Immature natural killer cell (primary cell): ENCODE measurements at places on chromosomes 6 and 20. TPM values are rescaled to one million over a fixed set of nuclear protein-coding genes. Genes with fewer than 3 reads are reported as not detected.
A peak's percentile ranks its signal among the peaks of the same experiment; 100 is the strongest.

GRCh38 chr6:33812669-33813068, 8.9 kb upstream of the MLN start:
- peak; percentile 45 for DNase-seq

DNA sequence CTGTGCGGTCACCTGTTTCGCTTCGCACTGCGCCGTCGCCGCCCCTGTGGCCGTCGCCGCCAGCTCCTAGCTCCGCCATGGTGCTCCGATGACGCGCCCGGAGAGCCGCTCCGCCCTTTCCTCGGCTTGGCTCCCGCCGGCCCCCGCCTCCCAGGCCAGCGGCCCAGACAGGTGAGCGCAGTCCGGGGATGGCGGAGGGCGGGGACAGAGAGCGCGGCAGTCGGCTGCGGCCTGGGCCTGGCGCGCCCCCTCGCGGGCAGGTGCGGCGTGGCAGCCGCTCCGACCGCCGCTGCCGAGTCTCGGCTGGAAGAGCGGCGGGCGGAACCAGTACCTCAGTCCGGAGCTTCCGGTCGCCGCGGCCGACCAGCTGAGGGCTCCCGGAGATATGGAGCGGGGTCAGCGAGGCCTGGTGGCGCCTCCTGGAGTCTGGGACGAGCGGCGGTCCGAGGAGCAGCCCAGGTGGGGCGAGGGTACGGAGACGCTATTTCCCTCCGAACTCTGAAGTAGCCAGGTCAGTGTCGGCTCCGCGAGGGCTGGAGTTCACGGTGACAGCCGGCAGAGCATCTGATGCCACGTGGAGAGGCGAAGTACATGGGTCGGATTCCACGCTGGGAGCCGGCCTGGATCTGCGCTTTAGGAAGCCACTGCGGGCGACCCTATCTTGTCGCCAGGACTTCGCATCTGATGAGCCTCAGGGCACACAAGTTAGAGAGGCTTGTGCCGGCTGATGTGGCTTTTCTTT, at the start of gene MAP7:
TSS of gene MAP7 (minus strand) at position 93 of the 742 bp plus-strand sequence. CDS start at position 79, 14 bp downstream.
- peak; percentile 55 for DNase-seq

DNA sequence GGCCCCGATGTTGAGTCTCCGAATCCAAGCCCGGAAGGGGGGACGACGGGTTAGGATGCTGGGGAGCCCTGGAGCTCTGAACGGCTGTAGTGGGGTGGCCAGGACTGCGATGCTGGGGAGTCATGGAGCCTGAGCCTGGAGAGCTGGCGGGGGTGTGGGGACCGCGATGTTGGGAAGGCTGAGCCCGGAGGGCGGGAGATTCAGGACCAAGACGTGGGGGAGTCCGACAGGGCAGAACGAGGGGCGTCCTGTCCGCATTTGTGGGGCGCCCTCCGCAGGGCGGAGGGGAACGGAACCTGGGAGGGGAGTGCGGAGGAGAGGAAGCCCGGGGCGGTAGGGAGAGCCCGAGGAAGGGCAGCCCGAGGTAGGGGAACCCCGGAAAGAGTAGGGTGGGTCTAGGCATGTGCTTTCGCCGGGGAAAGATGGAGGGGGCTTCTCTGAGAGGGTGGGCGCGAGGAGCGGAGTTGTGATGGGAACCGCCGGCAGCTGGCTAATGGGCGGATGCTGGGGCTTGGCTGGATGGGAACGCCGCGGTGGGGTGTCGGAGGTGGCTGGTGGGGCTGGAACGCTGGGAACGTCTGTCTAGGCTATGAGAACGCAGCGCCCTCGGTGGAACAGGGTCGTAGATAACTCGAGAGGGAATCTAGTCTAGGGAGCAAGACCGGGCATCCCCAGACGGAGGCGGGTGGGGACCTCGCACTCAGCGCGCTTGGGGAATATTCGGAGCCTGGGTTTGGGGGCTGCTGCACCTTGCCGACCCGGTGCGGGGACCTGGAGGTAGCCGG, 684 bp downstream of the PAQR8 start:
- DNase-seq, result peak; percentile 42

DNA sequence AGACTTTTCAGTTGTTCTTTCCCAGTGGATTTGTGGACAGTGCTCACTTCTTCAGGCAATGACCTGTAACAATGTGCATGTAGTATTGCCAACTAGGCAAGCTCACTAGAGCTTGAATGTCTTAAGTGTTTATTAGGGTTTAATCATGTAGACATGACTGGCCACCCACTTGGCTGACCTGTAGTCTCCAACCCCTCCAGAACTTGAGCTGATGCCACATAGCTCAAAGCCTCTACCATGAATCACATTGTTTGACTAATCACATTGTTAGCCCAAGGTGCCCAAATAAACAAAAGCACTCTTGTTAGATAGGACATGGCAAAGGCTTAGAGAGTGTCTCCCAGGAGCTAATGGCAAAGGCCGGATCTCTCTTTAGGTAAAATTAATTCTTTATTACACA, 272.7 kb downstream of the GRIK2 start:
- DNase-seq, result no peak

GRCh38 chr6:22766979-22767378, 197.6 kb downstream of the HDGFL1 start:
- DNase-seq, result no peak

DNA sequence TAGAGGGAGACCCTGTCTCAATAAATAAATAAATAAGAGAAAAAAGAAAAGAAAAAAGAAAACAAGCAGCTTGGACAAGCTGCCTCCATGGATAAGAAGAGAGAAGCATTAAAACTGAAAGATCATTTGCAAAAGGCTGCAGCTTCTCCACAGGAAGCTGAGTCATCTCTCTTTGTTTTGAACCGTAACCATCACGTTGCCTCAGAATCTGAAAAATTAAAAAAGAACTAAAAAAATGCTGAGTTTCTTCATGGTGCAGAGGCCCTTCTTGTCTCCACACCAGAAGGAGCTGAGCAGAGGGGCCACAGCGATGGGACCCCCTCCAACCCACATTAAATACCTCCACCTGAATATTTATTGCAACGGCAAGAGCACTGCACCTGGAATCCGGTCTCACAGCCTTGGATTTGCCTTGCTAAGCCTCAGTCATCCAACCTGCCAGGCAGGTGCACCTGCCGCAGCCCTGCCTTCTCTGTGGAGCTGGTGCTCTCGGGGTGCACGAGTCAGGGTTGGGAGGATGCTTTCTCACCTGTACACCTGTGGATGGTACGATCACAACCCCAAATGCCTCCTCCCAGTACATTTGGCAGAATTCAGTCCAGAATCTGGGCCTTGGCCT, 28.1 kb downstream of the TOX2 start:
- peak; percentile 37 for DNase-seq

- no peak for DNase-seq
Measured at GRCh38 chr20:24951536-24952083, 2.5 kb downstream of the CST7 start.

DNA sequence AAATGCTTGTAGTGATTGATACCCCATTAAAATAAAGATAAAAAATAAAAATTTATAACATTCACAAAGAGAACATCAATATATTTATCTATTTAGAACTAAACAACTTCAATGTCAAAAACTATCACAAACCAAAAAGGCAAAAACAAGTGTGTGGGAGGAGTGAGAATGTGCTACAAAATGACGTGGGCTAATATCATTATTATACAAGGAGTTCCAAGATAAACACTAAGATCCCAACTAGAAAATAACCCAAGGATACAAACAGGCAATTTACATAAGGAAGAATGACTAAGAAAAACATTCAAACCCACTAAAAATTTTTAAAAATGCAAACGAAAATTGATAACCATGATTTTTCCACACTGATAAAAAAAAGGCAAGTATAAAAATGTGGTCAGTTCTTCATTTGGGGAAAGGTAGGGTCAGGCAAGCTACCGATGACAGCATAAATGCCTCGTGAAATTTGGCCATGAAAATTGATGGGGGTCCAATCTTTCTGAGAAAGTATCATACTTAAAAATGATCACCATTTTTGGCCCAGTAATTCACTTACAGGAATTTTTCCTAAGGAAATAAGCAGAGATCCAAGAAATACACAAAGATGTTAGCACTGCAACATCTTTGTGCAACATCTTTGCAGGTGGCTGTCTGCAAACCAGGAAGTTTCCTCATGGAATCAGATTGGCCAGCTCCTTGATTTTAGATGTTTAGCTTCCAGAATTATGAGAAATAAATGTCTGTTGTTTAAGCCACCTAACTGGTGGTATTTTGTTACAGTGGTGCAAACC, 140.2 kb downstream of the TMEM200A start:
- no peak for DNase-seq

GRCh38 chr6:125747589-125748405, 1.6 kb upstream of the HEY2 start:
- peak; percentile 47 for DNase-seq

- no peak for DNase-seq
Measured at GRCh38 chr20:43022568-43022967, 167.1 kb downstream of the PTPRT start.

- no peak for DNase-seq
Measured at GRCh38 chr6:170362121-170362520, 55.6 kb downstream of the FAM120B start.

- DNase-seq, result no peak
Measured at GRCh38 chr6:18501663-18502013, 114.5 kb downstream of the RNF144B start.

- no peak for DNase-seq
Measured at GRCh38 chr6:121794630-121795029, 359.2 kb downstream of the GJA1 start.

GRCh38 chr20:19780261-19780660, 22.2 kb downstream of the RIN2 start:
- DNase-seq, result no peak

GRCh38 chr6:48985025-48985424, 478.0 kb downstream of the MMUT start:
- no peak for DNase-seq

GRCh38 chr6:3135668-3136291, 17.3 kb downstream of the BPHL start:
- DNase-seq, result no peak

GRCh38 chr6:137349856-137350830, 131.0 kb upstream of the IFNGR1 start:
- no peak for DNase-seq

- DNase-seq, result no peak
Measured at GRCh38 chr6:96104910-96105309, 89.1 kb downstream of the FUT9 start.

DNA sequence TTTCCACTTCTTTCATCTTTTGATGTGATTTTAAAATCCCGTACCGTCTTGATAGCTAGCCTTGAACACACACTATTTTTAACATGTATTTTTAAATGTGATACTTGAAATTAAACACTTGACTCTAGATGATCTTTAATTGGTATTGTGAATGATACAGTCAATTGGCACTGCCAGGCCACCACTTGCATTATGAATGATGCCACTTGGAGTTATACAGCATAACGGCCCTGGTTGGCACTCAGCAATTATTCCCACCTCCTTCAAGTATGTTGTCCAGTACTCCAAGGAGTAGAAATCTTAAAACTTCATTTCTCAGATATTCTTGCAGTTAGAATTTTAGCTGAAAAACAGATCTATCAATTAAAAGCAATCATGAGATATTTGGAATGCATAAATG, 62.9 kb downstream of the TENT5A start:
- DNase-seq, result no peak

DNA sequence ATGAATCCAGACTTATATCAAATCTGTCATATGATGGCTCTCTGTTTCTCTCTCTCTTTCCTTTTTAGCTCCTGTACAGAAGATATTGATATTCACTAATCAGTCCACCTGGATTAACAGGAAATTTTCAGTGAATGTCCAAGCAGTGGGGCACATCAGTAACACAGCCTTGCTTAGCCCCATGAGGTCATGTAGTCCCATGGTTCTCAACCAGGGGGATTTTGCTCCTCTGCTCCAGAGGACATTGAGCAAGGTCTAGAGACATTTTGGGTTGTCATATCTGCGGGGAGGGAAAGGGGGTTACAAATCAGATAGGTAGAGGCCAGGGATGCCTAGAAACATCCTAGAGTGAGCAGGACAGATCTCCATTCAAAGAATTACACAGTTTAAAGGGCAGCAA, 810 bp downstream of the GSTA1 start:
- DNase-seq, result no peak

DNA sequence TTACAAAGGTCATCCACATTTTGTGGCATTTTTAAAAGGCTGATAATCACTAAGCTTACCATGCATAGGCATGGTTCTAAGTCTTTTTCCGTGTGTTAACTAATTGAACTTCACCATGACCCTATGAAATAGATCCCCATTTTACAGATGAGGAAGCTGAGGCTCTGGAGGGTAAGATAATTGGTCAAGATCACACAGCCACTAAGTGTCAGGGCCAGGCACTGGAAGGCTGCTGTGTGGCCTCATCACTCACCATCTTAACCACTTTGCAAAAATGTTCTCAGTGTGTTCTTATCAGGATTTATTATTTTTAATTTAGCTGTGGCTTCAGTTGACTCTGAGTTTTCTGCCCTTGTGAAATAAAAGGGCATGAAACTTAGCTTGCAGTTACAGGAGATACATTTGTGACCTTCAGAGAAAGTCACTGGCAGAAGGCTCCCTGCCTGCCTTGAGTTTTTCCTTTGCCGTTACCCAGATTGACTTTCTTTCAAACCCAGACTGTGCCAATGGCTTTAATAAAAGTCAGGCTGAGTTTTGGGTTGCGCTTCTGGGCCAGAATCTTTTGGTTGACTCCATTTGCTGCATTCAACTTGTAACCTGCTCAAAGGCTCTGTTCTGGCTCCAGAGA, 82.0 kb downstream of the EZR start:
- no peak for DNase-seq

- no peak for DNase-seq
Measured at GRCh38 chr6:81093051-81093450, 659.4 kb downstream of the TENT5A start.

DNA sequence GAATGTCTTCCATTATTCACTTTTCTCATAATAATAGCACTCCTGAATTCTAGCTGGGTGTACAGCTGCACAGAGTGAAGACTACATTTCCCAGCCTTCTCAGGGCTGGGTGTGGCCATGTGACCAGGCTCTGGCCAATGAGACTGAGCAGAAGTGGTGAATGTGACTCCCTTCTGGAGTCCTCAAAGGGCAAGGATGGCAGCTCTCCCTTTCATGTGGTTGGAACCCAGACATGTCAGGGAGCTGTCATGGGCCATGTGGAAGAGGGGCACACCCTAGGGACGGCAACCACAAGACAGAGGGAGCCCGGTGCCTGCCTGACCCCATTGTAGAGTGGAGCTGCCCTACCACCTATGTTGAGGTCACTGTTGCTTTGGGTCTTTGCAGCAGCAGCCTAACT, 312.8 kb upstream of the SULF2 start:
- DNase-seq, result no peak

DNA sequence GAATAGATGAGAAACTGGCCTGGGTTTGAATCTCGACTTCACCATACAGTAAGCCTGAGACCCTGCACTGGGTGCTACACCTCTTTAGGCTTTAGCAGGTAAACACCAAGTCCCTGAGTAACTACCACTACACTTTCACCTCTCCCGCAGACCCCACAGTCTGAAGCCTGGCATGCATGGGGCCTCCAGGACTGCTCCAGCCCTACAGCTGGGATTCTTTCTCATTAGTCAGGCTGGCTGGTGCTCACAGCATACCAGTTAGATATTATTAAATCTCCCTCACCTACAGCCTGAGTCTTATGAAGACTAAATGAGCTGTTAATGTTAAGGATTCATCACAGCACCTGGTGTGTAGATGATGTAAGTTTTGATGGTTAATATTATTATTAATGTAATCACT, 388.7 kb downstream of the ARHGAP18 start:
- no peak for DNase-seq

OR12D1 gene
- not detected for polyA plus RNA-seq

LPA gene
- not detected for polyA plus RNA-seq

CDH26 gene
- not detected for polyA plus RNA-seq

MCHR2 gene
- polyA plus RNA-seq, result not detected

TRIM27 gene
- 51.1 TPM for polyA plus RNA-seq

PGM3 gene
- 1.7 TPM for polyA plus RNA-seq

GSTA3 gene
- polyA plus RNA-seq, result not detected

MAS1 gene
- not detected for polyA plus RNA-seq
